ENCODE measurements at places on chromosomes 6 and 20.

DNA sequence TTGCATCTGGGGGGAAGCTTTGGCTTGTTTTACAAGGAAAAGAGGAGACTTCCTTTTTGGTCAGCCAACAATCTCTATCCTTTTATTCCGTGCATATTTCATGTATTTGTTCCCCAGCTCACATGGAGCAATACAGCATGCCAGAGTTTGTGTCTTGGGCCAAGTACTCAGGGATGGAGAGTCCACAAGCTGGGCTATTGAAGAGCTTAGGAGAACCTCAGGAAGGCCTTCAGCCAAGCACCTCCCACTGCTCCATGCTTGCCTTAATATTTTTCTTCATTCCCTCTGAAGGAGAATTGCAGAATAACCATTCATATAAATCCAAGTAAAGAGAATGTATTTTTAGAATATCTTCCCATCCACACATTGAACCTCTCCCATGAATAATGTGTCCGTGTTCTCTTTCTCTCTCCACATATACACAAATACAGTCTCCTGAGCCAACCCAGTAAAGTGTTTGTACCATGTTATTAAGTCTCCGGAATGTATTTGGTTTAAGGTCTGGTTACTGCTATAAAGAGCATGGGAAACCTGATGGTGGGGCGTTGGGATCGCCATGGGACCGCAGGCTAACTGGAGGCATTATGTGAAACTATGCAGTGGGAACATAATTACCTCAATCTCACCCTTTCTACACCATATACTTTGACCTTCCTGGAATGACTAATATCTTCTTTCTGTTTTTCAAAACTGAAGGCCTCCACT, 3.0 kb downstream of the LAMA4 start:
- DNase-seq, result no peak

- no peak for DNase-seq
Measured at GRCh38 chr6:138493413-138493812, 5.9 kb downstream of the NHSL1 start.

GRCh38 chr6:37093728-37094069, 76.3 kb upstream of the PIM1 start:
- DNase-seq, result no peak

GRCh38 chr6:21263531-21264287, 329.8 kb upstream of the SOX4 start:
- no peak for DNase-seq

DNA sequence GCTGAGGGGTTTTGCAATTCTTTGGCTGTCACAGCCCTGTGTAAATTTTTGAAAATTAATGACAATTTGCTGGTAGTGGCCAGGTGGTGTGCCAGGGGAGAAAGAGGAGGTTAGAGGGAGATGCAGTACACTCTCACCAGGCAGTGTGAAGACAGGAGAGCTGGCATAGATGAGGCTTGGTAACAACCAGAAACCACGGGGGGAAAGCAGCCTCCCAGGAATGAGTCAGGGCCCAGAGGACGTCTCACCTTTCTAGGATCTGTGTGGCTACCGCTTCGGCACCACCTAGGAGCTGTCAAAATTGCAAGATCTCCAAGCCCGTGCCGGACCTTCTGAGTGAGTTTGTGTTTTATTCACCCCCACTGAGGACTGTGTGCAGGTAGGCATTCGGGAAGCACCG, 171.4 kb downstream of the PACRG start:
- no peak for DNase-seq

DNA sequence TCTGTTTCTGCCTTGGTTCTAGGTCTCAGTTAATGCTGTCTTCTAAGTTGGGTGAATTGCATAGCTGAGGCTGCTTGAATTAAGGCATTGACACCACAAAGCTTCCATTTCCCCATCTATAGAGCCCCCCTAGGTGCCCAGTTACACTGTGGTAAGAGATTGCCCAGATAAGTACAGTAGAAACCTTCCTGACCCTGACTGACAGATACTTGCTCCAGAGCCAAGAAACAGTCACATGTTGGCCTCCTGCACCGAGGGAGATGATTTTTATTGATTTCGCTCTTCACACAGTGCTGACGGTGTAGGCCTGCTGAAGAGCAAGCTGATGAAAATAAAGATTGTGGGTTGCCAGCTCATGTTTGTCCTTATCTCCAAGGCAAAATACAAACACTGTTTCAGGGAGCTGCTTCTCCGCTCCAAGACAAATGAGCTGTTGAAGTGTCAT, 67.9 kb downstream of the TRMT11 start:
- no peak for DNase-seq

DNA sequence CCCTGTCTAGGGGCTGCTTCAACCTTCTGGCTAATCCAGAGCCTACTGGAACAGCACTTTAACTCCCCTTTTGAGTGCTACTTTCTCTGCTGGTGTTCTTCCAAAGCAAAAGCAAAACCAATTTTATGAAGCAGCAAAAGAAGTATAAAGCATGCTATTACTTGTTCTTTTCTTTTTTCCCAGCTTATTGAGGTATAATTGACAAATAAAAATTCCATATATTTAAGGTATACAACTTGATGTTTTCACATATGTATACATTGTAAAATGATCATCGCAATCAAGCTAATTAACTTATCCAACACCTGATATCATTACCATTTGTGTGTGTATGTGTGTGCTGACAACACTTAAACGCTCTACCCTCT, 14.9 kb downstream of the ID4 start:
- no peak for DNase-seq

DNA sequence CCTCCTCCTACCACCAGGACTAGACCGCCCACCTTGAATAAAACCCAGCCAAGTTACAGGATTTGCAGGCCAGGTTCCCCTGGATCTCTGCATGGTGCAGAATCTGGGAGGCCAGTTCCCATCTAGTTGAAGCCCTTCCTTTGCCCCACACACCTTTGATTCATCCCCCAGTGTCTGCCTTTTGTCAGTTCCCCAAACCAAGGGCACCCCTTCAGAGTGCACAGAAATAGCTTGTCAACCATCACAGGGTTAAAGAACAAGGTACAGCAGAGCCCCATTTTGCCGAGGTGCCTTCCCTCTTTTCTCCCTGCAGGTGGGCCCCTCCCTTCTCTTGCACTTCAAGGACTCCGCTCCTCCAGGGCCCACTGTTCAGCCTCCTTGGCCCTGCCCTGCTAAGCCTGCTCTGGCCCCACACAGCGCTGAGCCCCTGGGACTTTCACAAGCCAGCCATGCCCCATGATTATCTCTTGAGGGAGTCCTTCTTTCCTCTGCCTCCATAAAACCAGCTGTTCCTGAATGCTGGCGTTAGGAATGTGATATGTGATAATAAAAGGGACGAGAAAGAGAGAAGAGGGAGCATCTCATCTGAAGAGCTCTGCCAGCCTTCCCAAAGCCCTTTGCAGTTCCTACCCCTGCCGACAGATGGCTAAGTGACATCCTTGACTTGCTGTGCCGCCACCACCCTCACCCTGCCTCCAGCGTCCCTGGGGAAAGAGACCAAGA, 280.3 kb downstream of the CDC5L start:
- no peak for DNase-seq

DNA sequence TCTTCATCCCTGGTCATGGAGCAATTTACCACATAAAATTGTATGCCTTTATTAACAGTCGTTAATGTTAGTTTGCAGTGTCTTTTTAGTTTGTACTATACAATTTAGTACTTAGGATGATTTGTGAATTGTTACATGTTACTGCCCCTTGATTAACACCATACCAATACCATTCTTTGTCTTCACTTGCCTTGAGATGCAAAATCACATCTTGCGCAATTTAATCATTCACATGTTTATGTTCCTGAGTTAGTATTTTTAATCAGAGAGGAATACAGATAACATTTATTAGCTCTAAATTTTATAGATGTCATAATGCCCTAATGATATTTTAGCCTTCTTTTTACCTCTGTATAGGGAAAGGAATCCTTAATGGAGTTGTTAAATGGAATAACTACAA, 114.1 kb downstream of the SCAF8 start:
- no peak for DNase-seq

DNA sequence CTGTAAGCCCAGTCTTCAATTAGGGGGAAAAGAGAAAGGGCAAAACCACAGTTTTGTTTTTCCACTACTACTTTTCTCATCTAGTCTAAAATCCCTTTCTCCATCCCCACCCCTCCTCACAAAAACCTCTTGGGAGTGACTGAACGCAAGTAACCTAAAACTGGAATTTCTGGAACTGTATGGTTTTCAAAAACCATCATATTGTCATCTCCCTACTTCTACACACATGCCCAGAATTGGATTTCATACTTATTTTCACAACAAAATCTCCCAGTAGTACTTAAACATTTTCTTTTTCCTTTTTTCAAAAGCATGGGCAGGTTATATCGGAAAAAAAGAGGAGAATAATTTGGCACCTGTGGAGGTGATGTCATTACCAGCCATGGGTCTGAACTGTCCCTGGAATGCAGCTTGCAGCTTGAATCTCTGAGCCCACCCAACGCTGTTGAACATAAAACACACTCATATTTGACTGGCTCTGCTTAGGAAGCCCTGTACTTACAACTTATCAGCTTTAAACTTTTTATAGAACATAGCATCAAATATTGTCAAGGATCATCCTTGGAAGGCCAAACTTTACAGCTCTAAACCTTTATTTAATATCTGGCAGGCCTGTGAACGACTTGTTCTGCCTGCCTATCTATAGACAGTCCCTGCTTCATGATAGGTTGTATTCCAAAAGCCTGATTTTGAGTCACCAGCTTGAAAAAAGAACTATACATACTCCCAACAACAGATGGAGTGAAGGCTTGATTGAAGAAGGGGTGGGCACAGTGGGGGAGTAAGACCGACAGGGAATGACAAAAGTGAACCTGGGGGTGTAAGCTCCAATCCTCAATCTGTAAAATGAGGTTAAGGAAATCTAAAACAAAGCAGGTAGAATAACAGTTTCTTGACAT, 59.3 kb downstream of the EPB41L2 start:
- no peak for DNase-seq

GRCh38 chr20:57061051-57061900, 205.2 kb downstream of the BMP7 start:
- DNase-seq, result no peak

DNA sequence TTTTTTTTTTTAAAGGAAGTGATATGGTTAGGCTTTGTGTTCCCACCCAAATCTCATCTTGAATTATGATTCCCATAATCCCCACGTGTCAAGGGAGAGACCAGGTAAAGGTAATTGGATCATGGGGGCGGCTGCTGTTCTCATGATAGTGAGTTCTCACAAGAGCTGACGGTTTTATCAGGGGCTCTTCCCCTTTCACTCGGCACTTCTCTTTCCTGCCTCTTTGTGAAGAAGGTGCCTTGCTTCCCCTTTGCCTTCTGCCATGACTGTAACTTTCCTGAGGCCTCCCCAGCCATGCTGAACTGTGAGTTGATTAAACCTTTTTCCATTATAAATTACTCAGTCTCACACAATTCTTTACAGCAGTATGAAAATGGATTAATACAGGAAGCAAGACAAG, 64.3 kb downstream of the ZFP64 start:
- DNase-seq, result no peak

GRCh38 chr6:1870251-1870650, 260.5 kb downstream of the FOXC1 start:
- DNase-seq, result no peak

GRCh38 chr20:17681726-17682102, 328 bp downstream of the RRBP1 start:
- no peak for DNase-seq

DNA sequence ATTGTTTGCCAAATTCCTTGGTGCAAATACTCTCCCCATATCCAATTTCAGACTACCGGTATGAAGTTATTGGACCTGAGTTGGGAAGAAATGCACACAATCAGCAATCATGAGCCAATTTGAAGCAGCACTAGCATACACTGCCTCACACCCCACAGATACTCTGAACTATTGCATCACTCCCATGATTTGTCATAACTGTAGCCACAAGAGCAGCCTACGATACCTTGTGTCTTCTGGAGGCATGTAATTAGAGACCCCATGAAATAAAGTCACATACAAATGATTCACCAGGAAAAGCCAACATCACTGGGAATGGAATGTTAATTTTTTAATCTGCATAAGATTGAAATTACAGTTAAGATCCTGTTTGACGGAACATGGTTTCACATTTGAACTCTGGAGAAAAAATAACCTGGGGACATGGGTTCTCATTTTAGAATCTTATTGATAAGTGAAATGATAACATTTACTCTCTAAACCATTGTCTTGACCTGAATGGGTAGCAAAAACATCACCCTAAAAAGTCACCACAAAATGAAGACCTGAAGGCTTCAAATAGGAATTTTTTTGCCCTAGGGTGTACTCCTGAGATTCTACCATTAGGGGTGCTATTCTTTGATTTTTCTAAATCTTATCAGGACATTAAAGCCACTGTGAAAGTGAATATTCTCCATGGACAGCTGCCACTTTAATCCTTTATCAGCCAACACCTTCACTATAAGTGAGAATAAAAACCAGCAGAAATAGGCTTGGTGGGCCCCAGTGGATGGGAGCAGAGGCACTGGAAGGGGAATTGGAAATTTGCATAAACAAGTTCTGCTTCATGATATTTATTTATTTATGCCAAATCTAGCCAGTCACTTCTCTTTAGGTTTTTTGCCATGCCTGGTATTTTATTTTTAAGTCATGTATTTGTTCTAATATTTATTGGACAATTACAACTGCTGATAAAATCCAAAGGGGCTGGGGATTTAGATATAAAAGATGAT, 34.5 kb upstream of the HBS1L start:
- DNase-seq, result no peak

- DNase-seq, result no peak
Measured at GRCh38 chr6:167778497-167779128, 48.1 kb upstream of the AFDN start.

DNA sequence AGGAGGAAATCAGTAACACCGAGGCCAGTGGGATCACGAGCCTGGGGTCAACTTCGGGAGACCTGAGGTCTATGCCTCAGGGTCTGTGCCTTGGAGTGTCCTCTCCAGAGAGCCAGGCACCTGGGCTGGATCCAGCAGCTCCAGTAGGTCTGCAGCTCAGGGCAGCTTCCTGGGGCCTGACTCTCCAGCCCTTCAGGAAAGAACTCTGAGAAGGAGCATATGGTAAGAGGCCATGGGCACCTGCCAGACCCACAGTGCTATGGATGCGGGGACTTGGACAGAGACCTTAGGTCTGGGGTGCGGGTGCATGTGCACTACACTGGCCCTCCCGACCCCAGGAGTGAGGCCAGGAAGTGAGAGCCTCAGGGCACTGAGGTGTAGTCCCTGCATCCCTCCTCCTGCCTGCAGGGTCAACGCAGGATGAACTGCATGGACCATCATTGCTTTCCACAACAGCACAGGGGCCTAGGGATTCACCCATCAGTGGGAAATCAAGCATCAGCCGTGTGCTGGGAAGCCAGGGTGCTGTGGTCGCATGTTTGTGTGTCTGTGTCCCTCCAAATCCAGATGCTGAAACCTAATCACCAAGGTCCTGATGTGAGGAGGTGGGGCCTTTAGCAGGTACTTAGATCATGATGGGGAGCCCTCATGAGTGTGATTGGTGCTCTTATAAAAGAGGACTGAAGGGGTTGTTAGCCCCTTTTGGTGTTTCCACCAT, 210.9 kb upstream of the CST7 start:
- no peak for DNase-seq

DNA sequence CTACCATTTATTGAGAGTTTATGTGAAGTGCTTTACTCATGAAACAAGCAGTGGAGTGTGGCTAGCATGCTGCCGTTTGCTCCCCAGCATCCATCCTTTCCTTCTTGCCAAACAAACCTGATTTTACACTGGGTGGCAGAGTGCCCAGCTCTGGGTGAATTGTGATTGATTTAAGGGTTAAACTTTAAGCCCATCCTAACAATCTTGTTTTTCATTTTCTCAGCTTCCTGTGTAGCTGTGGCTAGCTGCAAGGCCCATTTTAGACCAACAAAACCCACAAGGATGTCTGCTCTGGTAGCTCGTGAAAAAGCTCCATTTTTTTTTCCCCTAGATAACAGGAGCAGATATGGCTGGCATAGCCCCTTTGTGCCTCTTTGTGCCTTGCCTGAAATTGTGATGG, 77.7 kb upstream of the KCNG1 start:
- no peak for DNase-seq
